A549 treated with CORT108297 at 1 μM for 4 hours (cell line): ENCODE measurements at places on chromosomes 12 and 14. TPM values are rescaled to one million over a fixed set of nuclear protein-coding genes. Genes with fewer than 3 reads are reported as not detected.

MNAT1 gene
- total RNA-seq, result 37.7 to 55.6 TPM (median 40.2 TPM) in 5 replicates

HOMEZ gene
- total RNA-seq, result 6.2 to 10.2 TPM (median 9.1 TPM) in 5 replicates

SERPINA9 gene
- total RNA-seq, result 0.08 TPM in 1 of 5 replicates, not detected in the others

SMOC1 gene
- 16.2 to 25.4 TPM (median 19.6 TPM) in 5 replicates for total RNA-seq

SAMD4A gene
- 6.0 to 8.3 TPM (median 6.7 TPM) in 5 replicates for total RNA-seq

TSPAN19 gene
- total RNA-seq, result not detected in 5 replicates

ADGRD1 gene
- 0.24 to 0.64 TPM (median 0.33 TPM) in 5 replicates for total RNA-seq

MMP17 gene
- 10.2 to 16.9 TPM (median 12.1 TPM) in 5 replicates for total RNA-seq

KRT75 gene
- 0.13 to 0.21 TPM (median 0.16 TPM) in 5 replicates for total RNA-seq

NUMB gene
- 34.7 to 44.4 TPM (median 41.1 TPM) in 5 replicates for total RNA-seq

SIX4 gene
- total RNA-seq, result 1.6 to 3.8 TPM (median 2.9 TPM) in 5 replicates

HPD gene
- total RNA-seq, result 0.72 to 1.8 TPM (median 1.6 TPM) in 5 replicates

TSHR gene
- total RNA-seq, result not detected in 5 replicates

ZNF605 gene
- total RNA-seq, result 2.5 to 4.3 TPM (median 3.6 TPM) in 5 replicates

ZC3H14 gene
- 56.4 to 68.1 TPM (median 63.8 TPM) in 5 replicates for total RNA-seq

ENDOU gene
- total RNA-seq, result not detected in 5 replicates

CHMP4A gene
- 75.4 to 107 TPM (median 77.3 TPM) in 5 replicates for total RNA-seq

STYK1 gene
- total RNA-seq, result 0.14 to 0.43 TPM (median 0.23 TPM) in 5 replicates

TOMM20L gene
- not detected in 5 replicates for total RNA-seq

ARHGAP9 gene
- total RNA-seq, result 0.26 to 0.73 TPM (median 0.36 TPM) in 5 replicates

PTPRB gene
- total RNA-seq, result 0.54 to 1.2 TPM (median 0.78 TPM) in 5 replicates

ACTR10 gene
- total RNA-seq, result 42.3 to 54.2 TPM (median 49.7 TPM) in 5 replicates

KRT73 gene
- not detected in 5 replicates for total RNA-seq

TSPAN11 gene
- 0.05 to 0.08 TPM (median 0.08 TPM) in 5 replicates for total RNA-seq

TMEM121 gene
- total RNA-seq, result 4.2 to 10.9 TPM (median 10.4 TPM) in 5 replicates

TROAP gene
- 75.6 to 99.1 TPM (median 87.2 TPM) in 5 replicates for total RNA-seq

NKX2-1 gene
- 0.03 TPM in 1 of 5 replicates, not detected in the others for total RNA-seq

CYP27B1 gene
- 1.2 to 3.7 TPM (median 2.0 TPM) in 5 replicates for total RNA-seq

SPRYD4 gene
- 1.8 to 2.1 TPM (median 2.0 TPM) in 5 replicates for total RNA-seq

CPNE6 gene
- 0.05 TPM in 1 of 5 replicates, not detected in the others for total RNA-seq

TAS2R7 gene
- not detected in 5 replicates for total RNA-seq
